ENCODE measurements at places on chromosomes 3 and 15.

DNA sequence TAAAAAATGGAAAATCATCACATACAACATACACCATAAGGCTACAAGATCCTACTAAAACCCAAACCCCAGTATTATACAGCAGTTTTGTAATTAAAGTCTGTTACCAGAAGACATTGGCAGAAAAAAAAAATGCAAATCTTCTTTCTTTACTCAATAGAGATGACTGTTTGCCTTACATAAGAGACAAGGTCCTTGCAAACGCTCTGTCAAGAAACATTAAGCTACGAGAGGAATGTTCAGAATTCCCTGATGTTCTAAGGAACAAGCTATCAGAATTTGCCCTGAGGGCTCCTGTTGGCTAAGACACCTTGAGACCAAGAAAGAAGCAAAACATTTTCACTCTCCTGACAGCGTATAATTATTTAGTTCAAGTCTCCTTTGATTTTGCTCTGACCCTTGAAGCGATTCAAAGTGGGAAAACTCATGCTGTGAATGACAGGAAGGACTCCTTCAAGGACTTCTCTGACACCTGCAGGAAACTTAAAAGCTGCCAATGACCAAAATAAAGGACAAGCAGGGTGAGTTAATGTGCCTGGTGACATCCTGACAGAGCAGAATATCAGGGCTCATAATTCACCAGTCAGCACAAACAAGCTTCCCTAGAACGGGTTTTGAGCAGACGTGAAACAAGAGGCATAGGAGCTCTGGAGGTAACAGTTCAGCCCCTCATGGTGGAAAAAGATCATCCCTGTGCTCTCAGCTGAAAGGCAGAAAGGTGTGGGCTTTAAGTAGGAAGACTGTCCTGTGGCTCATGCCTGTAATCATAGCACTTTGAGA lies 2.5 kb downstream of the SCAMP2 start:
- DNase-seq = no peak

DNA sequence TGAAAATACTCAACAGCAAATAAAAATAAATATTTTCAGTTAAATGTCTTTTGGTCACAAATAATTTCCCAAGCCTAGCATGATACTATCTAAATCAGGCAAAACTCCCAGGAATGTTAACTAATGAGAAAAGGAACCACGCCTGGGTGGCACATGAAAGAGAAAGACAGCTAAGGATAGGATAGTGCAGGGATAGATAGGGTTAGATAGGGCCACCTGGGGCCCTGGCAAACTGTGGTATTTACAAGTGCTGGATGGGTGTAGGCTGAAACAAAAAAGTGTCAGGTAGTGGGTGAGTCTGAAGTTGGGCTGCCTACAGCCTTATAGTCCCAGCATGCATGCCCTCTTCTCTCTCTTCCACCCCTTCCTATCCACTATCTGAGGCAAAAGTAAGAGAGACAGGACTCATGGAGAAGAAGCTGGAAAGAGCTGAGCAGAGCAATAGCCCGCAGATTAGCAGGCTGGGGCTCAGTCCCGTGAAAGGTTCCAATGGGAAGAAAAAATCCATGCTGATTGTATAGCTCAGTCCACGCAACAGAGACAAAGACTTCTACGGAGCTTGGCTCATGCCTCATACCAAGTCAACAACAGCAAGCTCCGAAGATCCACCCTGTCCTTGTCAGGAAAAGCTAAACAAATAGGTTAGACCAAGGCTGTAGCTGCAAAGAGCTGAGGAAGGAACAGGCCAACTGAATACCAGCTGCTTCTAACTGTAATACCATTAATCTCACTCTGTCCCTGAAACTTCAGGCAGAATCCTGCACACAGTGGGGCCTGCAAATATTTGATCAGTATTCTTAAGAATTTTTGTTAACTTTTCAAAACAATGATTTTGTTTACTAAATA lies 342.1 kb upstream of the ATP11B start:
- no peak for DNase-seq

- DNase-seq = no peak
These were observed 198.4 kb downstream of the LPP start for GRCh38 chr3:188352196-188352927.

DNA sequence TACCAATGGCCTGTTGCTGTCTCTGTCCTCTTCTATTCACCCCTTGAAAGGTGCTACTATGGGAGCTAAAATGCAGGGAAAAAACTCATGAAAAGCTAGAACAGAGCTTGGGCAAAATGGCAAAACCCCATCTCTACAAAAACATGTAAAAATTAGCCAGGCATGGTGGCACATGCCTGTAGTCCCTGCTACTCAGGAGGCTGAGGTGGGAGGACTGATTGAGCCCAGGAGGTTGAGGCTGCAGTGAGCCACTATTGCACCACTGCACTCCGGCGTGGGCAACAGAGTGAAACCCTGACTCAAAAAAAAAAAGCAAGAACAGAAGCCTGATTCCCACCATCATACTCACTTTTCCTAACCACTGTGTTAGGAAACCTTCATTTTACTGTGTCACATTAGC lies 1.9 kb downstream of the MAP4 start:
- DNase-seq = no peak

- DNase-seq = peak; percentile 24
These were observed 6.1 kb downstream of the GRAMD1C start for GRCh38 chr3:113844622-113845222.

Measured in HCEC 1CT (cell line).